AML-193 (cell line): ENCODE measurements at places on chromosomes 11 and 22.

GRCh38 chr11:93849751-93850593, 446 bp downstream of the VSTM5 start:
- no peak for DNase-seq

DNA sequence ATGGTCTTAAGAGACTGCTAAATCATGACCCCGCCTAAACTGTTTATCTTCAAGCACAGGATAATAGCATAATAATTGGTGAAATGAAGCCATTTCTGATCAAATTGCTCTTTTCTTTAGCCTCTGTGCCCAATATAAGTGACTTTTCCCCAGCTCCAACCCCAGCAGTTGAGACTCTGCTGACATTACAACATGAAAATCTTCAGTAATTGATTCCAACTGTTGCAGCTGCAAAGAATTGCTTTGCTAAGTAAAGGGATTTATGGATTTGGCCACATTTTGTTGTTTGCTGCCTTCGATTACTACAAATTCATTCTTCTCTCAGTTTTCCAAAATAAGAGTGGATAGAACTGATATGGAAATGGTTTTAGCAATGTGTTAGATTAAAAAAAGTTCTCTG, 576.7 kb upstream of the LRRC4C start:
- no peak for DNase-seq

DNA sequence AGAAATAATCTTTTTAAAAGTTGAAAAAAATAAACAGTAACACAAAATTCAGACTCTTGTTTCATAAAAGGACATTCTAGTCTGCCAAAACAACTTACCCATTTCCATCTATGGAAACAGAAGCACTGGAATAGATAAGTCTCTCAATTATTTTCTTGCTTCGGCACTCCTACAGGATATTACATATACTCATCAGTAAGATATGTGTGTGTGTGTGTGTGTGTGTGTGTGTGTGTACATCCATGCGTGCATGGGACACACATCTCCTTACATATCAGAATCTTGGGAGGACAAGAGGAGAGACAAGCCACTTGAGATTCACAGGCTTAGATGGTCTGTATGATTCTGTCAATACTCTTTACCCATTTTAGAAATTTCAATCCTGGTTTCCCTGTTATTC, 144.6 kb downstream of the ATG16L2 start:
- DNase-seq = no peak

DNA sequence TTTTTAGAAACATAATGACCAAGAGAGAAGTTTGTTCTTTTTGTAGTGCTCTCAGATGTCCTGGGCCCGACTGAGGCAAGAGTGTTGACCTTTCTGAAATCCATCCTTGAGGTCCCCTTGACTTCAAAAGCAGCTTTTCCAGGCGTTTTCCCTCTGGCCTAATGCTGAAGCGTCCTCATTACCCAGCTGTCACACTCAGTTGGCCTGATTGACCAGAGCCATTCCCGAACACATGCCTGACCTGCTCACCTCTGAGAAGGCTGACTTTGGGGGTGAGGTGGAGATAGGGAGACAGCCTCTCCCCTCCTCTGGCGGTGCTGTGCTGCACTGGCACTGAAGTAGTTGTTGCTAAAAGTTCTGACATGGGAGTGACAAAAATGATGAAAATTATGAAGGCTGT, 66.9 kb downstream of the ALX4 start:
- no peak for DNase-seq

- no peak for DNase-seq
These were observed 26.0 kb downstream of the ZNRF3 start for GRCh38 chr22:28909375-28909774.

DNA sequence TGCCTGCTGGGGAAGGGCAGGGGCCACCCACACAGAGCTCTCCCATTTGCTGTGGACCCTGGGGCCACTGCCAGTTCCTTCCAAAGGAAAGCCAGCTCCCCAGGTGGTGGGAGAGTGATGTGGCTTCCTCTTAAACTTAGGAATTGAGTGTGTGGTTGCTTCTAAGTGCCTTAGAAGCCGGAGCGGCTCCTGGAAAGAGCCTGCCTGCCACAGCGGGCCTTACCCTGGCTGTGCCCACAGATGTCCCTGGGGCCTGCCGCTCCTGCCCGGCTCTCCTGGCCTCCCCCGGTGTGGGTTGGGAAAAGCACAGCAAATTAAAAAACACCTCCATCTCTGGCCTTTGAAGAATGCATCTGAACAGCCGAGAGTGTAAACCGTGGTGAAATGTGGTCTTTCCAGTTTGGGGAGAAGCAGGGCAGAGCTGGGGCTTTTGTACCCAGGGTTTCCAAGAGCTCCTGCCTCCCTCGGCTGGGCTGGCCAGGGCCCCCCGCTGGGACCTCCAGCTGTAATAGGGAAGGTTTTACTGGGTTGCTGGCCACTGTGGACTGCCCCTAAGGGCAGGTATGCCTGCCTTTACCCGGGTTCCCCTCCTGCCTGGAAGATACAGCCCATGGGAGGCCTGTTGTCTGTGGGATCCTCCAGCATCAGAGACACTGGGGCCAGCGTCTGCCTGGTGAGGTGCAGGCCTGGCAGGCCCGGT, 30.2 kb downstream of the LRP5 start:
- DNase-seq = no peak

DNA sequence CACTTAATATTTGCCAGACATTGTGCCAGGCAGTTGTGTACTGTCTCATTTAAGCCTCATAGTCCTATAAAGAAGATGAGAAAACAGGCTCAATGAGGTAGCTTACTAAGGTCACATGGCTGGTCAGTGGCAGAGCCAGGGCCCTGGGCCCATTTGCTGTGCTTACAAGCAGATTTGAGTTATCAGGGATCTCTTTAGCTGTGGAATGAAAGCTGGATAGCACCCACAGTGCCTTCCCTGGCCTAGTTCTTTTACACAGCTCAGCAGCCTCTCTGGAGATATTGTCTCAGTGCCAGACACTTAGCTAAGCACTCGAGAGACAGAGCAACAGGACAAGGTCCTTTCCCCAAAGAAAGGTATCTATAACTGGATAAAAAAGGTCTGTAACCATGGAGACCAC, 6.1 kb downstream of the TMEM86A start:
- DNase-seq = no peak
